ENCODE measurements at places on chromosomes 6 and 20.

- DNase-seq = no peak
Observed at GRCh38 chr20:46235077-46235476, 73.2 kb downstream of the CDH22 start.

DNA sequence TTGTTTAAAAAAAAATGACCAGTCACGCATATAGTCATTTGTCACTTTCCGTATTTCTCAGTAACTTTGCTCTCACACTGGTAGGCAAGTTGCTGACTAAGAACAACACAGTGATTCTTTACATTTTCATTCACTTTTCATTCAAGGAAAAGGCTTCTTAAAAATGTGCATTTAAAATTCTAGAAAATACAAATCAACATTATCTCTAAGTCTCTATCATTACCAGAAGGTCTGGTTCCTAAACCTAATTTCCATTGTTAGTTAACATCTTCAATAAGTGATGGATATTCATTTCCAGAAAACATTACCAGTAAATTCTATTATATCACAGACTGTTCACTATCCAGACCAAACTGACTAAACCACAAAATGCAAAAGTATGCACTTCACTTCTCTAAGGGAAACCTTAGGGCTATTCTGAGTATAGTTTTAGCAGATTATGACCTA is 115.3 kb downstream of the AHI1 start:
- no peak for DNase-seq

- no peak for DNase-seq
Observed at GRCh38 chr6:82775361-82775760, 290.3 kb downstream of the UBE3D start.

GRCh38 chr6:15401769-15402250 is 155.9 kb downstream of the JARID2 start:
- DNase-seq = no peak

DNA sequence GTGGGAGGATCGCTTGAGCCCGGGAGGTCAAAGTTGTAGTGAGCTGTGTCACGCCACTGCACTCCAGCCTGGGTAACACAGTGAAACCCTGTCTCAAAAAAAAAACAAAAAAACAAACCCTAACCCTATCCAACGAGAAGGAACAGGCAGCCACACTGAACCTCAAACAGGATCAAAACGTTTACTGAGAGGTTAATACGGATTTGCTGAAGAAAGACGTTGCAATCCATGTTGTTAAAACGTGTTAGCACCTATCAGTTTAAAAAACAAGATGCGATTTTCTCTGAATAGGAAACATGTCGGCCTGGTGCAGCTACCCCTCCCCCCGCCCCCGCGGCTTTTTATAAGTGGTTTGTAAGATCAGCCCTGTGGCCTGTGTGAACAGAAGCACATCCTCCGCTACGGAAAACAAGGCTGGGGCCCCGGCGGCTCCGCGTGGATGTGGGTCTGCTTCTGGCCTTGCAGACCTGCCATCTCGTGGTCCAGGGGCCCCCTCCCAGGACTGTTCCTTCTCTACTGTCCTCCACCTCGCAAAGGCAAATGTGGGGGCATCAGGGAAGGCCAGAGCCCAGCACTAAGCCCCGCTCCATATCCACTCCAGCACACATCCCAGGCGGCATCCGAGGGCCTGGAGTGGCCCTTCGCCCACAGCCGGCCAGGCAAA is 11.4 kb downstream of the SLC2A4RG start:
- DNase-seq = peak; percentile 45

GRCh38 chr20:47334022-47334551 is 22.4 kb downstream of the ZMYND8 start:
- DNase-seq = no peak

All from T-helper 2 cell treated with Interferon-gamma antibody and Interleukin-4, amounts not matched to agents 5 μg/mL and 100 μg/mL, for 36 hours (primary cell).